AG04449 (cell line): ENCODE measurements at places on chromosomes 16 and 17.

DNA sequence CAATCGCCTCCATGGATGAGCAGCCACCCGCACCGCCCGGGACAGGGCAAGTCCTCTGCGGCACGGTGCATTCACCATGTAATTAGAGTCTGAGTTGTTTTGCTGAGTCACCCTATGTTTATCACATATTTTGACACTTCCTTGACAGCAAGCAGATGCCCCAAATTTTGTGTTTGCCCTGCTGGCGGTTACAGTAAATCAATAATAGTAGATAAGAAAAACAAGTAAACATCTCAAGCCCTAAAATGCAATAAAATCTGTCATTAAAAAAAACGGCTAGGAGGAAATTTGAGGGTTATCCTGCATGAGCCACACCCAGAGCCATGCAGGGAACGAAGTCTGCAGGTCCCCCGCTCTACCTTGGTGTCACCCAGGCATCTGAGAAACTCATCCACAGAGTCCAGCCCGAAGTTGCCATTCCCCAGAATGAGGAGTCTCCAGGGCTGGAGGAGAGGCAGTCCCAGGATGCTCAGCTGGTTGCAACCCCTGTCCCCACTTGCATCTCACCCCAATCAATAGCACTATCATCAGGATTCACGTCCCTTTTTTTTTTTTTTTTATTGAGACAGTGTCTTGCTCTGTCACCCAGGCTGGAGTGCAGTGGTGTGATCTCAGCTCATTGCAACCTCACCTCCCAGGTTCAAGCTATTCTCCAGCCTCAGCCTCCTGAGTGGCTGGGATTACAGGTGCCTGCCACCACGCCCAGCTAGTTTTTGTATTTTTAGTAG lies 16.5 kb upstream of the ST6GALNAC1 start:
- DNase-seq: no peak

- no peak for DNase-seq
Observed at GRCh38 chr16:79128706-79129105, 471.8 kb downstream of the MAF start.

GRCh38 chr16:75632857-75633256 lies 9.8 kb upstream of the ADAT1 start:
- DNase-seq: no peak

GRCh38 chr17:82736511-82737185 lies 1.2 kb downstream of the FN3K start:
- DNase-seq: no peak
